ENCODE measurements at places on chromosomes 2 and 18.

- DNase-seq = no peak
Measured at GRCh38 chr2:222732489-222733178, 61.2 kb downstream of the MOGAT1 start.

DNA sequence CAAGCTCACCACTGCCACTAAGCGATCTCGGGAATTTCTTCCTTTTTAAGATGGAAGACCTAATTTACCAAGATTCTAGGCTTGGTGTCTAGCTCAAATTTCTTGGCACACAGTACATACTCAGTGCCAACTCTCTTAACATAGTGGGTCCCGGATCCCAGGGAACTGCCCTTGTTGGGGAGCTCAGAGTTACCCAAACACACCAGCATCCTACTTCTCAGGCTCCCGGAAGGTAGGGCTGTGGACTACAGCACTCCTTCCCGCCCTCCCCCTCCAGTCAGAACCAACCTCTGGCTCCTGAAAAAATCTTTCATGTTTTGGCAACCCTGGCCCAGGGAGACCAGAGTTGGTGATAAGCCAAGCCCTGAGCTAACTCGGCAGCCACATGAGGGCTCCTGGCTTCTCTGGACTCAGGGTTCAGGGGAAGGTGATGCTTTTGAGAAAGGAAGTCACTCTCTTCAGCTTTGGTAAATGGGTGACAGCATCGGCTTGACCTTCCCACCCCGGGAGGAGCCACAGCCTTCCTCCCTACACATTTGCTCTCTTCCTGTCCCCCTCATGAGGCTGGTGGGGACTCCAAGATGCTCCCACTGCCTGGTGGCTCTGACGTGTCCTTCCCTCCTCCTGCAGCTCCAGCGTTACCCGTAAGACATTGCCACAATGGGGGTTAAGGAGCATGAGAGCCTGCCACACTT, 8.8 kb downstream of the ODC1 start:
- DNase-seq = no peak

- DNase-seq = no peak
Measured at GRCh38 chr2:96247009-96247408, 18.8 kb downstream of the TMEM127 start.

DNA sequence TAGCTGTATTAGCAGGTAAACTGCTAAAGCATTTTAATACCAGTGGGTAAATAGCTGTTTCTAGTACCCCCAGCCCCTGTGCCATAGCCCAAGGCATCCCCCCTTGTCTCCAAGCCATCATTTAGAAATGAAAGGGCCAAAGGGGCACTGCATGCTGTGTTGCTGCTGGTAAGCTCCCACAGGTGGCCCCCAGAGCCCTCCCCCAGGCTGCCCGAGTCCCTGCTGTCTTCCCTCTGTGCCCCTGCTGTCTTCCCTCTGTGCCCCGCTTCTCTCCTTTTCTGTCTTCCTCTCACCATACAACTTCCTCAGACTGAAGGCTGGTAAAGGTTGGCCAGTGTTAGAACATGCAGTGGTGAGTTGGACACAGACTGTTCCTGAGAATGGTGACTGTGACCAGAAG, 42.1 kb downstream of the ZAP70 start:
- DNase-seq = no peak

GRCh38 chr2:217434180-217434975, 568.4 kb downstream of the TNS1 start:
- peak; percentile 22 for DNase-seq

DNA sequence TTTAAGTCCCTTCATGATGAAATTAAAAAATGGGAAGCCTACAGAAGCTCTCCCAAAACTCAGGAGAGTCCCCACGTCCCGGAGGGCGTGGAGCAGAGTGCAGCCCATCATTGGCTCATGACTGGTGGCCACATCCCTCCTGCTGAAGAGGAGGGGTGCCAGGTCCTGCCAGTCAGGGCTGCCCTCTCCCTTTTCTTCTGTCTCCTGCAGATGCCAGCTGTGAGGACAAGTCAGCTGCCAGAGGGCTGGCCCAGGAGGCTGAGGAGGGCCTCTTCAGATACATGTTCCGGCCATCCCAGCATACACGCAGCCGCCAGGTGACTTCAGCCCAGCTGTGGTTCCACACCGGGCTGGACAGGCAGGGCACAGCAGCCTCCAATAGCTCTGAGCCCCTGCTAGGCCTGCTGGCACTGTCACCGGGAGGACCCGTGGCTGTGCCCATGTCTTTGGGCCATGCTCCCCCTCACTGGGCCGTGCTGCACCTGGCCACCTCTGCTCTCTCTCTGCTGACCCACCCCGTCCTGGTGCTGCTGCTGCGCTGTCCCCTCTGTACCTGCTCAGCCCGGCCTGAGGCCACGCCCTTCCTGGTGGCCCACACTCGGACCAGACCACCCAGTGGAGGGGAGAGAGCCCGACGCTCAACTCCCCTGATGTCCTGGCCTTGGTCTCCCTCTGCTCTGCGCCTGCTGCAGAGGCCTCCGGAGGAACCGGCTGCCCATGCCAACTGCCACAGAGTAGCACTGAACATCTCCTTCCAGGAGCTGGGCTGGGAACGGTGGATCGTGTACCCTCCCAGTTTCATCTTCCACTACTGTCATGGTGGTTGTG, 2.6 kb downstream of the INHA start:
- no peak for DNase-seq

DNA sequence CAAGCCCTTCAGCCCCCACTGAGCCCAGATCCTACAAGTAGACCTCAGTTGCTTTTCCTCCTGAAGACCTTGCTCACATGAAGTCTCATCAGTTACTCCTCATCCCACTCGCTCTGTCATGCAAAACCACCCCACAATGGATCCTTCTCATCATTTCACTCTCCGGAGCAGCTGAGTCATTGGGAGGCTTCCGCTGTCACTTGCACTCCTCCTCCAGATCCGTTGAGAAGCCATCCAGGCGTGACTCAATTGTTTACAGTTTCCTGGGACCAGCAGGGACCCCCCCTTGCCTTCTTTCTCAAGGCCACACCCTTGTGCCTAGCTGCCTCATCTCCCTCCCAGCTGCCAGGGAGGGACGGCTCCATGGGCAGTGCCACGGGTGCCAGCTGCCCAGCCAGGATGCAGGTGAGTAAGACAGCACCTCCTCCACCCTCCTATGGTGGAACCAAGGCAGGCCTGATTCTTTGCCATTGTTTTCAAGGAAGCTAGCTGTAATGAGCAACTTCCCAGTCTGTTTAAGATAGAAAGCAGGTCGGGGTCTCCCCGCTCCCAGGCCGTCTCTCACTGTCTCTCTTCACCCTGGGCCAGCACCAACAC, 16.3 kb downstream of the GPR55 start:
- DNase-seq = no peak

GRCh38 chr2:7241041-7241745, 324.0 kb downstream of the RNF144A start:
- DNase-seq = no peak

DNA sequence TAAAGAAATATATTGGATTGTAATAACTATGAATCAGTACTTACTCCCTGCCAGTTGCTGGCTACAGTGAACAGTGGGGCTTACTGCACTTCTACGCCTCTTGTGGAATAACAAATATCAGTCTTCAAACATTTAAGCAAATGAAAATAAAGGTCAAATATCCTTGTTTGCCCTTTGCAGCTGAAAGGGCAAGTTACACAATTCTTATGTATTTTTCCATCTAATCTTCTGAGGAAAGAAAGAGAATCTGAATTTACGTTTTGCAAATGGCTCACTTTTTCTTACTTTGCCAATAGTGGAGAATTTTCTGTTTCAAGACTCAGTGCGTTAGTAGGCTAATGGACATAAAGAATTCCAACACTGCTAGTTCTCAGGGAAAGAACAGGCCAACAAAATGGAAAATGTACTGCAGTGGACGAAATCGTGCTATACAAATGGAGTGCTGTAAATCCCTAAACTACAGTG, 157.2 kb upstream of the TMEM200C start:
- no peak for DNase-seq

DNA sequence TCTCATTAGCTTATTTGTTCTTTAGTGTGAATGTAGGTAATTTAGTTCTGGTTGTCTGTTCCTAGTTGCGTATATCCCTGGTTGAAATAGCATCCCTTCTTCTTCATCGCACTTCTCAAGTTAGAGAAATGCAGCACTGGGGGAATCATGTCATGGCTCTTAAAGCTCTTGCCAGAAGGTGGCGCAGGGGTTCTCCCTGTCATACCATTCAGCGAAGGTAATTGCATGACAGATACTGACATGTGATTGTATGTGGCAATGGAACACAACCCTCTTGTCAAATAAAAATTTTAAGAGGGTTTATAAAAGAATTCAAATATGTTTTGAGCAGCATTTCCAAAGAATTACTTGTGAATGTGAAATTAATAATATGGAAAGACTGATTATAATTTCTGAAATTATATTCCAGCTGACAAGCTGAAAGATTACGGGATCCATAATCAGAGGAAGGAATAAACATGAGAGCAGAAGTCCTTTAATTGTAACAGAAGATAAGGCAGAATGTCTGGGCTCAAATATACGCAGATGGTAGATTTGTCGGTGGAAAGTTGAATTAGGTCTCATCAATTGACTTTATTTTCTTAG, 411.7 kb downstream of the DSEL start:
- DNase-seq = peak; percentile 50

DNA sequence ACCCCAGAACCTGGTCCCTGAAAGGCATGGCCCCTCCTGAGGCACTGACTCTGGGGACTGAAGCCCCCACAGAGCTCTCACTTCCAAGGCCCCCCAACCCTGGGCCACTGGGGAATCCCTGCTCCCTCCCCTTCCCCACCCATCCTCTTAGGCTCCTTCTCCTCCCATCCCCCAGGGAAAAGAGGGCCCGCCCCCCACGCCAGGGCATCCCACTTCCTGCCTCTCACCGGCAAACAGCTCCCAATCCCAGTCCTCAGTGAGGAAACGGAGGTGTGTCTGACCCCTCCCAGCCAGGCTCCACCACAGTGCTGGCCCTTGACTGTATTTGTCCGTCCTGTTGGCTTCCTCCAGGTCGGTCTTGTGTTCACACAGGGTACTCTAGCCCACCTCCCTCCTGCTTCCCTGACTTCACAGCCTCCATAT, 35.0 kb upstream of the PTMA start:
- no peak for DNase-seq

- no peak for DNase-seq
Measured at GRCh38 chr2:237132799-237133198, 47.1 kb downstream of the COPS8 start.

DNA sequence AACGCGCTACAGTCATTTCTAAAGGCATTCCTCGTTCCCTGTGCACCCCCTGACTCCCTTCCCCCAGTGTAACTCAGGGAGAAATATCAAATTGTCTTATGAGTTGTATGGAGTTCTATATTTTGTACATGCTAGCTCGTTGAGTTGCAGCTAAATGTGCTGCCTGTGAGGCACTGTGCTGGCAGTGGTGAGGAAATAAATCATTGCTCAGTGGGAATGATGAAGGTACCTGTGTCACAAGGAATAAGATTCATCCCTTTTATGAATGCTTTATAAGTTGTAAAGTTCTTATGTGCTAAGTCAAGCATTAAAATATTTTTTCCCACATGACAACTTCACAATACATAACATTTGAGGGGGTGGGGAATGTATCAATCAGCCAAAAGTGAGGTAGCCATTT, 939.6 kb upstream of the CRIM1 start:
- DNase-seq = no peak

GRCh38 chr2:95359031-95359430, 43.5 kb upstream of the FAHD2A start:
- no peak for DNase-seq

DNA sequence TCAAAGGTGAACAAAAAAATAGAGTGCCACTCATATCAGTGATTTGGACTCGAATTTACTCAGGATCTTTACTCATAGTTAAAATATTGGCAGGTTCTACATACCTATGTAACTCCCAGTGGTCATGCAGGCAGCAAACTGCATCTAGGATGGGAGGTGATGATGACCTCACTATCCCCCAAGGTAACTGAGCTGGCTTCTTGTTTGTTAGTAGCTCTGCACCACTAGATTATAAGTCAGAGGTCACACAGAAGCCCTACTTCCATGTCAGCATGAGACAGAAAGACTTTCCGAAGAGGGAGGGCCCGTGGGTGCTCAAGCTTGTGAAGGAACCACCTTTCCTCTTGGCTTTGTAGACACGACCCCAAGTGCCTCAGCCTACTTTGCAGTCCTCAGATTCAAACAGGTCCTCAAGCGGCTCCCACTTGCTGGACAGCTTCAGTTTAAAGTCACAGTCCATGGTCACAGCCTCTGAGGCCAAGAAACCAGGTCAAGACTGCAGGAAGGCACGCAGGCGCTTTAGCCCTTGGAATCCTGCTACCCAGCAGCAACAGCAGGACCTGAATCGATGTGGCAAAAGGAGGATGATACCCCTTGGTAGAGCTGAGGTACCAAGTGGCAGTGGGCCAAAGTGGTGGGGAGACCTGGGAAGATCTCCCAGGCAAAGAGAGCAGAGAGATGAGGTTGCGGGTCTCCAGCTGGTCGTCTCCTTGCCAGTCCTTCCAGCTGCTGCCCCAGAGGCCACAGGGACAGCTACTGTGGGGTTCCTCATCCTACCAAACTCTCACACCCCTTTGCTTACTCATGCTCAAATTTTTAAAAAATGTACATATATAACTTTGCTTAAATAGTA, 4.3 kb downstream of the NTSR2 start:
- DNase-seq = no peak

GRCh38 chr2:23703583-23704385, 223.1 kb downstream of the ATAD2B start:
- no peak for DNase-seq

GRCh38 chr18:48790226-48790863, 160.4 kb downstream of the SMAD7 start:
- DNase-seq = no peak

GRCh38 chr18:3675994-3676393, 226.0 kb downstream of the TGIF1 start:
- no peak for DNase-seq

GRCh38 chr18:8348051-8348720, 261.1 kb upstream of the RAB12 start:
- no peak for DNase-seq

- DNase-seq = no peak
Measured at GRCh38 chr2:7020059-7020458, 102.8 kb downstream of the RNF144A start.

- no peak for DNase-seq
Measured at GRCh38 chr18:33585431-33585775, 7.4 kb downstream of the ASXL3 start.

DNA sequence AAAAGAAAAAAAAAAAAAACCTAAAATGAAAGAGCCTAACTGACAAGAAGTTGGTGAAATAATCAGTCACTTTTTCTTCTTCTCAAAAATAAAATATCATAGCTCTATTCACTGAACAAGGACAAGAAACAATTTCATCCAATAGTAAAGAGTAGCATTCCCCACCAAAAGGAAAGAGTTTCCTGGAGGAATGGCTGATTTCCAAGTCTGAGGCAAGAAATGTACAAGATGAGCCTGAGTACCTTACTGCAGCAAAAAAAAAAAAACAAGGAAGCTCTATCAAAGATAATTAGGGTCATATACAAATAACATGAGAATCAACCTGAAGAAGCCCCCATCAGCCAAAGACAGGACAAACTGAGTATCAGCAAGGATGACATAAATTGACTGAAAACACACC, 11.5 kb downstream of the ROCK1 start:
- no peak for DNase-seq

- peak; percentile 18 for DNase-seq
Measured at GRCh38 chr2:168961450-168962229, 60.5 kb downstream of the G6PC2 start.

GRCh38 chr2:43269074-43269572, 42.7 kb upstream of the ZFP36L2 start:
- no peak for DNase-seq

GRCh38 chr2:240649331-240649730, 24.1 kb downstream of the GPR35 start:
- DNase-seq = no peak

GRCh38 chr18:22767653-22768052, 165.5 kb upstream of the RBBP8 start:
- no peak for DNase-seq

GRCh38 chr2:69013840-69014821, 1.2 kb downstream of the ANTXR1 start:
- DNase-seq = no peak
